Hindlimb muscle (tissue), 1 donor: ENCODE measurements at places on chromosomes 13 and 19.

DNA sequence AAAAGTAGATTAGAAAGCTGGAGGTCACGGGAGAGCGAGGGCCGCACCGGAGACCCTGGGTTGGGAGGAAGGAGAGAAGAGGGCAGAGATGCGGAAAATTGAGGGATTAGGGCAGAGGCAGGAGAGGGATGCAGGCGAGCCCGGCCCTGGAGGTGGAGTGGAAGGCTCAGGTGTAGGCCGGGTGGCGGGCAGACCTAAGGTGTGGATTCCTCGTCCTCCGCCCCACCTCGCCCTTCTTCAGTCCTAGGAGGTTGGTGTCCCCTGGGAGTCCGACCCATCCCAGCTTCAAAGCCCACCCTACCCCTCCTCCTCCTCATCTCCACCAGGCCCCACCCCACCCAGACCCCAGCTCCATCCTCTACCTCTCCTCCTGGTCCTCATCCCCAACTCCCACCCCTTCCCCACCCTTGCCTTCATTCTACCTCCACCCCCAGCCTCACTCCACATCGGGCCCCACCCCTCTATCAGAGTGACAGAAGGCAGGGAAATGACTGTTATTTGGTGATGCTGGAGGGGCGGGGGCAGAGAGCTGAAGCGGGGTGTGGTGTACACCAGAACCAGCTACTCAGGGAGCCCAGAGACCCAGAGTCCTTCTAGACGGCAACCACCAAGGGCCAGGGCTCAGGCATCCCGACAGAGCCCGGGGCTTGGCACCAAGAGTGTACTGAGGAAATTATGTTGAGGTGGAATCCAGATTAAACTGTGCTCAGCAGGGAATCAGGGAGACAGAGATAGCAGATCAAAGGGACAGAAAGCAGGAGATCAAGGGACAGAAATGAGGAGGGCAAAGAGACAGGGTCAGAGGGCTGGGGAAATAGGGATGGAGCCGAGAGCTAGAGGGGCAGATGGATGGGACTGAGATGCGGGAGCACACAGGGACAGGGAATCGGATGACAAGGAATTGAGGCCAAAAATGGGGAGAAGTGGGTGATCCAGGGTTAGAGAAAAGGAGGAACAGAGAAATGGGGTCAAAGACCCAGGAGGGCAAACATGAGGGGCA is 6.4 kb downstream of the ERFL start:
- no peak for DNase-seq

GRCh38 chr13:110286833-110287819 is 19.8 kb downstream of the COL4A1 start:
- no peak for DNase-seq

GRCh38 chr19:51439021-51439465 is 19.2 kb downstream of the SIGLEC8 start:
- no peak for DNase-seq

DNA sequence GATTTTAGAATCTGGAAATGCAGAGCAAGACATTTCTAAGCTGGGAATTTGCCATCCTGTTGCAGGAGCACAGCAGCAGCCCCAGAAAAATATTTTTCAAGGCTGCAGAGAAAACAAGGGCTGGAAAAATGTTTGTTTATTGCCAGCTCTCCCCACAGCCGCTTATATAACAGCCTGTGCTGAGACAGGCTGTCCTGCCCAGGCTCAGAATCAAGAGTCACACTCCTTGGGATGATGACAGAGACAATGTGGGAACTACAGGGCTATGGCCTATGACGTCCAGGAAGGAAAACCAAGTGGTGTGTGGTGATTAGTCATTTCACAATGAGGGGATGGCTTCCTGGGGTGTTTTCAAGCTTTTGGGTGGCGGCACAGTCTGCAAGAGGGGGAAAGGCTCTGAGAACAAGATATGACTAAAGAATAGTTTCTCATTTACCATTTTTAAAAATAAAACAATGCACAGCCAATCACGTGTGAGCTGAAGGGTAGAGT is 136.3 kb upstream of the SERP2 start:
- DNase-seq: peak; percentile 68

DNA sequence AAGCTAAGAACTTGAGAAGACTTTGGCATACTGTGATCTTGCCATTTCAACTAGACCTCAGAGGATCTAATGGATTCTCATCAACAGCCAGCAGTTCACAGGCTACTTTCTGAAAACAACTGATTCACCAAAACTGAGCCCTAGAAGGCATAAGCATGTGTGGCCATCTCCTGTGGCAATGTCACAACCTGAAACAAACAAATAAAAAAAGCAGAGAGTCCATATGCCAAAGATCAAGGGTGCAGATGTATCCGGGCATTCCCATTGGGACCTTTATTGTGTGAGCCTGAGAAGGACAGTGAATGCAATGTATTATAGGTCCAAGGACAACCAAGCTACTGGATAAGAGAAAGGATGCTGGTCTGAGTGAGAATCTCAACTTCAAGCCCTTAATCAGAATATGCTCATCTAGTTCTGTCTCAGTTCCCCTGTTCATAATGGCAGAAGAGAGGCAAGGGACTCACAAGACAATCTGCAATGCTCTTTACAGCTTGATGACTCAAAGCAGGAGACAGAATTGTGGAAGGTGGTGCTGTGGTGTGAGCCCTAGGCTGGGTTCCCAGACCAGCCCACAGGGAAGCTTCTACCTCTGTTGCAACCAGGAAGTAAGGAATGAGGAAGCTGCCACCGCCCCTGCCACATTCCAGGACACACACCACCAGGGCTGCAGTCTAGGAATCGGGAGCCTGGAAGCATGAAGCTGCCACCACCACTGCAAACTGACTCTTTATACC is 133.7 kb downstream of the RAP2A start:
- no peak for DNase-seq
